ENCODE measurements at places on chromosomes 3 and 15. TPM values are rescaled to one million over a fixed set of nuclear protein-coding genes. Genes with fewer than 3 reads are reported as not detected.

The GORASP1 gene
- total RNA-seq, result 27.5 TPM

The CACNA2D2 gene
- total RNA-seq, result not detected

The REC114 gene
- not detected for total RNA-seq

The SIDT1 gene
- not detected for total RNA-seq

The LYZL4 gene
- total RNA-seq, result 0.18 TPM

The TM2D3 gene
- total RNA-seq, result 42.4 TPM

The RFTN1 gene
- total RNA-seq, result 18.8 TPM

The OR5H14 gene
- total RNA-seq, result not detected

The PARP9 gene
- 9.9 TPM for total RNA-seq

The NPAP1 gene
- total RNA-seq, result not detected

The TCF12 gene
- total RNA-seq, result 62.6 TPM

The IL16 gene
- total RNA-seq, result 0.19 TPM

The MANF gene
- 136 TPM for total RNA-seq

The COL6A5 gene
- not detected for total RNA-seq

The P2RY1 gene
- 1.5 TPM for total RNA-seq

The CCR8 gene
- total RNA-seq, result not detected

The SI gene
- not detected for total RNA-seq

The LHFPL4 gene
- not detected for total RNA-seq

The PPP1R14D gene
- not detected for total RNA-seq

The LINGO1 gene
- under 0.01 TPM for total RNA-seq

The FAM107A gene
- 5.4 TPM for total RNA-seq

The SH3GL3 gene
- under 0.01 TPM for total RNA-seq

The CEP97 gene
- total RNA-seq, result 9.7 TPM

The APH1B gene
- 11.5 TPM for total RNA-seq

The CLDN16 gene
- under 0.01 TPM for total RNA-seq

The LAMB2 gene
- total RNA-seq, result 330 TPM

The LSAMP gene
- not detected for total RNA-seq

The FETUB gene
- total RNA-seq, result not detected

The CIDEC gene
- total RNA-seq, result 0.09 TPM

The TGM5 gene
- total RNA-seq, result not detected

The SNURF gene
- total RNA-seq, result 74.3 TPM

The TRIM71 gene
- not detected for total RNA-seq

The AEN gene
- 80.6 TPM for total RNA-seq

The CHRNA7 gene
- 1.8 TPM for total RNA-seq

Data from endothelial cell of coronary artery (primary cell).